ENCODE measurements at places on chromosomes 16 and 17.
A peak's percentile ranks its signal among the peaks of the same experiment; 100 is the strongest.

- DNase-seq, result no peak
Observed at GRCh38 chr16:12440228-12440530, 363.5 kb downstream of the CPPED1 start.

DNA sequence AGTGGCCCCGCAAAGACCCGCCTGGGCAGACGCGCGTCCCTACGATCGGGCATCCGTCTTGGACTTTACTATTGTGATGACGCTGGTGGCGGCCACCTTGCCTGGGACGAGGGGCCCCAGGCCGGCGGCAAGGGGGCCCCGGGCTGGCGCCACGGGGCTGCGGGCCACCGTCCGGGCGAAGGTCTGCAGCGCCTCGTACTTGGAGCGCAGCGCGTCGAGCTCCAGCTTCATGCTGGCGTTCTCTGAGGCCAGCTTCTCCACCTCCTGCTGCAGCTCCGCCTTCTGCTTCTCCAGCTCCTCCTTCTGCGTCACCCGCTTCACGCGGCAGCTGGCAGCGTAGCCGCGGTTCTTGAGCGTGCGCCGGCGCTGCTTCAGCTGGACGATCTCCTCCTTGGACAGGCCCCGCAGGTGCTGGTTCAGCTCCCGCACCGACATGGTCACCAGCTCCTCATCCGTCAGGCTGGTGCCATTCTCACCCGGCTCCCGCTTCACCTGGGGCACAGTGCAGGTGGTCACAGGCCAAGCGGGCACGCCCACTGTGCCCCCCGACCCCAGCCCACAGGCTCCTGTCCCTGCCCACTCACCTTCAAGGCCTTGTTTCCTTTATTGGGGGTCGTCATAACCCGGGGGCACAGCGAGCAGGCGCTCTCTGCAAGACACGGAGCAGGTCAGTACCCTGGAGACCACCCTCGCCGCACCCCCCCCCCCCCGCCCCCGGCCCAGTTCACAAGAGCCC lies 4.8 kb upstream of the SIRT7 start:
- DNase-seq, result no peak

DNA sequence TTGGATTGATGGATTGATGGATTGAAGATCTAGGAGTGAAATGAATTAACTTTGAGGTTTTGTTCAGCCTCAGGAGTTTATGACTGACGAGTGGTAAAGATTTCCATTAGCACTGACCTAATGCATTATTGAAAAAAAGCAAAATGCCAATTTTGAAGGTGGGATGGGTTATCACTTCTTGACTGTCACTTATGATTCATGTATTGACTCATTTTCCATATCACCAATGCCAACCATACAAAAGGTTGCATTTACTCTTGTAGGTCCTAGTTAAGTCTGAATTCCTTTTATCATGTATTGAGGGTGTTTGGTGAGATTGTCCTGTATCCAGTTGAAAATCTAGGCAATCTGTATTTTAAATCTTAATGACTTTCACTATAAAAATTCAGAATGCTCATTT lies 57.6 kb downstream of the KNOP1 start:
- DNase-seq, result no peak

DNA sequence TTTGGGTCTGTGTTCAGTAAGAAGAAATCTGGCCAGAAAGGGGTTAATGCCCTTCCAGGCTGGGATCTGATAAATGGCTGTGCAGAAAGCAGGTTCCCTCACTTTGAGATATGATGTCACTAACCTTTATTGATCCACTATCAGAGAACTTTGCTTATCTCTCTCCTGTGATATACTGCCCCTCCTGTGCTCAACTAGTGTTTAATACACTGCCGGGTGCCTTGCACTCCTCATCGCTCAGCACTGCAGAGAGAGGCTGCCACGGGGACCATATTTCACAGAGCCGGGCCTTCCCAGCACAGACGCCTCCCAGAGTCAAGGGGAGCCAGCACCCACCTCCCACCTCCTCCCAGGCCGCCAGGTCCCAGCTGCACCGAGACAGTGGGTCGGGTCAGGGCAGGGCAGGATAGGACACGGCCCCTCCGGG lies 20.2 kb downstream of the ZFHX3 start:
- DNase-seq, result peak; percentile 79

DNA sequence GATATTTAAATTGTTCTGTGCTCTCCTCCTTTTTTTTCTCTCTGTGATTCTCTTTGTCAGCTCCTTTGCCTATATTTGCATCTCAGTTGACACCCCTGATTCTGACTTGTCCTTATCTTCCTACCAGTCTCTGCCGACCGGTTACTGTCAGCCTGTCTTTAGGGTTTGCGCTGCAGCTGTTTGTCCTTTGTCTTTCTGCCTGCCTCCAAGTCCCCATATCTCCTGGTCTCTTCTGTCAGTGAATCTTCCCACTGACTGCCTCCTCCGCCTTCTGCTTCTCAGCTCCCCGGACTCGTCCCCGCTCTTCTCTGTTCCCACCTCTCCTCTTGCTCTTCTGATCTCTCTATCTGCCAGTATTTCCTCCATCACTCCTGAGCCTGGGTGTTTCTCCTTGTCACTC lies 5.2 kb downstream of the TLCD2 start:
- no peak for DNase-seq

- no peak for DNase-seq
Observed at GRCh38 chr16:66937725-66938337, 2.5 kb downstream of the CES2 start.

DNA sequence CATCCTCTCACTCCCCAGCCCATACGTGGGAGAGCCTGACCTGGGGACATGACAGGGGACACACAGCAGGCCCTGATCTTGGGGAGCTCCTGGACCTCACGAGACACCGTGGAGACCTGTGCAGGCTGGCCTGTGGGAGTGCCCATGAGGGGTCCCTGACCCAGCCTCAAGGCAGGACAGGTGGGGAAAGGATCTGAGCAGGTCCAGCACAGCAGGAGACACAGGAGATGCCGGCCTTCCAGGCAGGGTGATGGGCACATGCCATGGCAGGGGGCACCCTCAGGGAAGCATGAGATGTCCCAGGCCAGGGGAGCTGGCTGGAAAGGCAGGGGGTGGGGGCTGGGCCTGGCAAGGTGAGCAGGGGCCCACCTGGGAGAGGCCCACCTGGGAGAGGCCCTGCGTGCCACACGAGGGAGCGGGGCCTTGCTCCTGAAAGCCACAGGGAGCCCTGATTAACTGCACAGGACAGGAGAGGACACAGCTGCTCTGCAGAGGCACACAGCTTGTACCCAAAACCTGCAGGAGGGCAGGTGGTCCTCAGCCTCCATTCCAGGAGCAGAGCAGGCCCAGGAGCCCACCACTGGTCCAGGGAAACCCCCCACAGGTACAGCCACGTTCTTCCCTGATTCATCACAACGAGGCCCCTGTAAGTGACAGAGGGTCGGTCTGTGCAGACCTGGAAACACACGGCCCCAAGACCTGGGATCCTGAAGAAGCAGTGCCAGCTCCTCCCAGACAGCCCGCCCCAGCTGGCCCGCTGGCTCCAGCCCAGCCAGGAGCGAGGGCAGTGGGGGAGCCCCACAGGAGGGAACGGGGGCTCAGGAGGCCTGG lies 26.6 kb upstream of the KRT17 start:
- DNase-seq, result no peak

- no peak for DNase-seq
Observed at GRCh38 chr16:56711862-56712261, 18.1 kb upstream of the NUP93 start.

GRCh38 chr16:2470603-2471015 lies 488 bp upstream of the NTN3 start:
- DNase-seq, result no peak

DNA sequence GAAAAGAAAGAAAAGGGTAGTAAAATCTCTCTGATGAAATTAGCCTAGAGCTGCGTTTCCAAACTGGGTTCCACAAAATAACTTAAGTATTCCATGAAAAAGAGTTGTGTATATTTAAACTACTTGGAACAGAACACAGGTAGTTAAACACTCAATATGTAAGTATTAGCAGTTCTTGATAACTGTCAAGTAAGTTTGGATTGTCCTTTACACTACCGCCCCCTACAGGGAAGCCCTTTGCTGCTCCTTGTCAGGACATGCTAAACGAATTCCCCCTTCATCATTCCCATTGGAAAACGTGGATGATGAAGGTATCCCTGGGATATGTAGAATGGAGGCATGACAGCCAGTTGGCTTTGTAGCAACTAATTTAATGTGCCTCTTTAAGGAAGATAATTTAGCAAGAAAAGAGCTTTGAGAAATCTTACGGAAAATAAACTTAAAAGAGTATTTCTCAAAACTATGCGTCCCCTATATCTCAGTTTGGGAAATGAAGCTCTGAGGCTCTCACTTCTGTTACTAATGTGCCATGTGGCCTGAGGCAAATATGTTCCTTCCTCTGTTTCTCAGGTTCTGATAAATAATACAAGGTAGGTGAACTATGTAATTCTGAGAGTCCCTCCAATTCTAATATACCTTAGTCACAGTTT lies 18.8 kb downstream of the NCBP3 start:
- DNase-seq, result peak; percentile 69

DNA sequence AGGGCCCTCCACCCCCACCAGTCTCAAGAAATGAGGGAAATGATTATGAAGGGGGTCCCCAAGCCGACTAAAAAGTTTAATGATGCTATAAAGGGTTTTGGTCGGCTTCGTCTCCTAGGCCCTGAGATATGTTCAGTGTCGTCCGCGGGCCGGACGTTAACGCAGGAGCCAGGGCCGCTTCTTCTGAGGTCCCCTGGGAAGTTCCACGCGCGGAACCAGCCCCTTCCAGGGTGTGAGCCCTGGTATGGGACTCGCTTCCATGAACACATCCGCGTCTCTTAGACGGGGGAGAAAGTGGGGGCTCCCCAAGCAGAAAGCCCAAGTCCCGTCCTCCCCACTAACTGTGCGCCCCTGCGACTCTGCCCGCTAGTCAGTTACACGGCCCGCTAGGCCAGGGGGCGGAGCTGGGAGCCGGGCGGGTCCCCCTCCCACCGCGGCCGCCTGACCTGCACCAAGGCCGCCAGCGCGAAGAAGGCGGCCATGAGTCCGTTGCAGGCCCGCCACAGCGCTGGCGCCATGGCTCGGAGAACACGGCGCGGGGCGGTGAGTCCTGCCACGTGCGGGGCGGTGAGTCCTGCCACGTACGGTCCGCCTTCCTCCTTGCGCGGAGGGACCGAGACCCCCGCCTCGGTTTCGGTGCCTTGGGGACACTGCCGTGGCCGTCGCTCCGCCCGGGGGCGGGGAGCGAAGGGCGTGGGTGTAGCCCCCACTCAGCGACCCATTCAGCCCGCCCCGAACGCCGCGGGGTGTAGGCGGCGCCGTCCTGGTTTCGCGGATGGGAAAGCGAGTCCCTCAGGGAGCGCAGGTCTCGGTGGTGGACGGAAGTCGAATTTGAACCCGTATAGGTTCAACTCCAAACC lies at the start of gene TMEM220:
Gene TMEM220, minus strand, starts transcription at position 690 of the 860 bp plus-strand sequence. Its CDS starts 172 bp downstream, at position 518.
- DNase-seq, result peak; percentile 67

DNA sequence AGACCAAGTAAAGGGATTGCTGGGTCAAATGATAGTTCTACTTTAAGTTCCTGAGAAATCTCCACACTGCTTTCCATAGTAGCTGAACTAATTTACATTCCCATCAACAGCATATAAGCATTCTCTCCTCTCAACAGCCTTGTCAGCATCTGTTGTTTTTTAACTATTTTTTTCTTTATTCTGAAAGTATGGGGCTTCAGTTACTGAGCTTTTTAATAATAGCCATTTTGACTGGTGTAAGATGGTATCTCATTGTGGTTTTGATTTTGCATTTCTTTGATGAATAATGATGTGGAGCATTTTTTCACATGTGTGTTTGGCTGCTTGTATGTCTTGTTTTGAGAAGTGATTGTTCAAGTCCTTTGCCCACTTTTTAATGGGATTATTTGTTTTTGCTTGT lies 2.5 kb downstream of the KRTAP2-2 start:
- DNase-seq, result no peak

- DNase-seq, result no peak
Observed at GRCh38 chr16:19223235-19224170, 55.5 kb downstream of the SYT17 start.

GRCh38 chr16:67181346-67181745 lies 2.4 kb downstream of the MATCAP1 start:
- DNase-seq, result no peak
